ENCODE measurements at places on chromosomes 12 and 14. TPM values are rescaled to one million over a fixed set of nuclear protein-coding genes. Genes with fewer than 3 reads are reported as not detected.

The ANO2 gene
- 4.2 TPM for total RNA-seq

The KRT74 gene
- total RNA-seq: not detected

The SLCO1A2 gene
- total RNA-seq: 10.3 TPM

The SERPINA12 gene
- total RNA-seq: not detected

The COX6A1 gene
- 415 TPM for total RNA-seq

The HOXC11 gene
- not detected for total RNA-seq

The SLC4A8 gene
- 18.0 TPM for total RNA-seq

The FOXN4 gene
- 0.29 TPM for total RNA-seq

The CINP gene
- total RNA-seq: 39.3 TPM

The DHRS4L2 gene
- 10.2 TPM for total RNA-seq

The TESPA1 gene
- total RNA-seq: not detected

The CNTN1 gene
- 6.5 TPM for total RNA-seq

Data from H9 (cell line).